Glutamatergic neuron (in vitro differentiated cells): ENCODE measurements at places on chromosomes 1 and 21. TPM values are rescaled to one million over a fixed set of nuclear protein-coding genes. Genes with fewer than 3 reads are reported as not detected.

- DNase-seq, result no peak
These were observed 96.4 kb upstream of the RGS4 start for GRCh38 chr1:162972773-162973172.

DNA sequence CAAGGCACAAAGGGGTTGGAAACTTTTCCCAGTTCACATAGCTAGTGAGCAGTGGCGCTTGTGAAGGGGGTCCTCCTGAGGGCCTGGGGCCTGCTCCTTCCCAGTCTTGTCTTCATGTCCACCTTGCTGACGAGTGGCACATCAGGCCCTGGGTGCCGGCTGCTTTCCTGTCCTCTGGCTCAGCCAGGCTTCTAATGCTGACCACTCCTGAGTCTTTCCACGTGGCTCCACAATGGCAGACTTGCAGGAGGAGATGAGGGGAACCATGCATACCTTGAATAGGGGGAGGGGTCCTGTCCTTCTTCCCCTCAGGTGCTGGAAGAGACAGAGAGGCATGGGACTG lies 38.7 kb downstream of the MAPKAPK2 start:
- DNase-seq, result no peak

- DNase-seq, result no peak
These were observed 37.0 kb downstream of the UBE2G2 start for GRCh38 chr21:44764319-44765230.

LAPTM5 gene
- total RNA-seq, result 0.56 TPM

DNA sequence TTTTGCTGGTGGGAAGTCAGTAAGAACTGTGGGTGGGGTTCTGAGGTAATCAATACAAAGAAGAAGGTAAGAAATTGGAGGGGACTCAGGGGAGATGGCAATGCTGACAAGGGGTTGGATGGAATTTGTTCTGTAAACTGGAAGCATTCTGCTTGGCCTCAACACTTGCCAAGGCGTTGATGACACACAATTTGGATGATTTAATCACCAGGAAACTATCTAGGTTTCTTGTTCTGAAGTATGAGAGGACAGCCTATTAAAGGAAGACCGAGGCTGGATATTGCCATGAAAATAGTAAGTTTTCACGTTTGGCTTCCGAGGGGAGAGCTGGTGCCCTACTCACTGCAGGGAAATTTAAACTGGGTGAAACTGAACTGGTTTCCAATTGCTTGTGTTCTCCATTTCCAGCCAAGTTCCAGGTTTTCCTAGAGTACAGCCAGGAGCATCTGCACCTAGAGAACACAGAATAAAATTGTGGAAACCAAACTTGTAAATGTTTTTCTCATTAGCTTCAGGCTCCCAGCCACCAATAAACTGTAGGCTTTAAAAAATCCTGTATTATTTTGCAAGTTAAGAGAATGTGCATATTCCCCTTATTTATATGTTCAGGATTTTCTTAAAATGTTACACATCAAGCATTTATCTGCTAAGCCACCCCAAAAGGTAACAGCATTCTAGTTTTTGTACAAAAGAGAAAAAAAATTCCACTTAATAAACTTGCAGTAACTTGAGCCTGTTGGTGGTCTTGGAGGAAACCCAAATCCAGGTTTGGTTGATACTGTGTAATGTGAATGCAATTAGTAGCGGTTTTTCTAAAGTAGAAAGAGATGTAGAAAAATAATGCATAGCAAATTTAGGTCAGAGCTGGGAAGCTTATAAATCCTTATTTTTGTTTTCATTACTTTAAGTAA lies 53.8 kb downstream of the ROR1 start:
- DNase-seq, result no peak

DNA sequence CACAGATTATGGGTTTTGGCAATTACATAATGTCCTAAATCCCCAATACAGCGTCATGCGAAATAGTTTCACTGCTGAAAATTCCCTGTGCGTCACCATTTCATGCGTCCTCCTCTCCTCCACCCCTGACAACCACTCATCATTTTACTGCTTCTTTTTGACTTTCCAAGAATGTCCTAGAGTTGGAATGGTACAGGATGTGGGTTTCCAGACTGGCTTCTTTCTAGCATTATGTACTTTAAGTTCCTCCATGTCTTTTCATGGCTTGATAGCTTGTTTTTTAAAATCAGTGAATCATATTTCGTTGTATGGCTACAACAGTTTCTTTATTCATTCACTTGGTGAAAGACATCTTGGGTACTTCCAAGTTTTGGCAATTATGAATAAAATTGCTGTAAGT lies 7.4 kb downstream of the NBPF3 start:
- DNase-seq, result no peak
